ENCODE measurements at places on chromosomes 3 and 15.

- DNase-seq = peak; percentile 70
These were observed 843 bp downstream of the GLCE start for GRCh38 chr15:69161079-69161877.

DNA sequence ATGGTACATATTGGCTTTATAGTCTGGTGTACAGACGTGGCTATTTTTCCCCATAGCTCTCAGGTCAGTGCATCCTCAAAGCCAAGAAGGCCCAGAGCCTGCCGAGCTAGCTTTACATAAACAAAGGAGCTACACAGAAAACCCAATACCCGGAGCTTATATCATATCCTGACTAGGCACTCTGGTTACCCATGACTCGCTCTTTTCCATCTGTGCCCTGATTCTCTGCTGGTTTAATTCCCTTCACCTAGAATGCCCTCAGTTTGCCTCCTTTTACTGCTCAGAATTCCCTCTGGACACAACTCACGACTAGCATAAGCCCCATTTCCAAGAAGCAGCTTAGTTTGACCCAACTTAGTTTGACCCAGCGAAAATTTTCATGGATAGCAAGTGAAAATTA, 110.8 kb downstream of the TIGIT start:
- DNase-seq = no peak

- DNase-seq = no peak
These were observed 32.6 kb upstream of the FRG2C start for GRCh38 chr3:75631541-75631940.

DNA sequence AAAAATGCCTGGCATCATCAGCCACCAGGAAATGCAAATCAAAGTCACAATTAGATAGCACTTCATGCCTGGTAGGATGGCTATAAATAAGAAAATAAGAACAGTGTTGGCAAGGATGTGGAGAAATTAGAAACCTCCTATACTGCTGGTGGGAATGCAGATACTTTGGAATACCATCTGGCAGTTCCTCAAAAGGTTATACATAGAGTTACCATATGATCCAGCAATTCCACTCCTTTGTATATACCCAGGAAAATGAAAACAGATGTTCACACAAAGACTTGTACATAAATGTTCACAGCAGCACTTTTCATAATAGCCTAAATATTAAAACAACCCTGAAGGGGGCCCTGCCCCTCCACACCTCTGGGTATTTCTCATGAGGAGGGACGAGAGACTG, 13.7 kb downstream of the ACSBG1 start:
- DNase-seq = no peak

DNA sequence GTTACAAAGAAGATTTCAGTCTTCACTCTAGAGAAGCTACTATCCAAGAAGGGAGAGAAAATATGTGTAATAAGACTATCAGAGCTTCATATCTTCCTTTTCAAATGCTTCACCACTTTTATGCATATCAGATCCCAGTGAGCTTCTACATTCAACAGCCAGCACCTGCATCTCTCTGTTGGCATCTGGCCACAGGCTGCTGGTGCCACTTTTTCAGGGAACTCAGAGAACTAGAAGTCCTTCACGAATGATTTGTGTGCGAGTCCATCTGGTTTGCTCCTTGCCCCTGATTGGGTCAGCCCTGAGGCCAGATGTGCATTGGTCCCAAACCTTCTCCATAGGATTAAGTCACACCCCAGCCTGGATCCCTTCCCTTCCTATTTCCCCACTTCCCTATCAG, 22.1 kb downstream of the SNTN start:
- no peak for DNase-seq

DNA sequence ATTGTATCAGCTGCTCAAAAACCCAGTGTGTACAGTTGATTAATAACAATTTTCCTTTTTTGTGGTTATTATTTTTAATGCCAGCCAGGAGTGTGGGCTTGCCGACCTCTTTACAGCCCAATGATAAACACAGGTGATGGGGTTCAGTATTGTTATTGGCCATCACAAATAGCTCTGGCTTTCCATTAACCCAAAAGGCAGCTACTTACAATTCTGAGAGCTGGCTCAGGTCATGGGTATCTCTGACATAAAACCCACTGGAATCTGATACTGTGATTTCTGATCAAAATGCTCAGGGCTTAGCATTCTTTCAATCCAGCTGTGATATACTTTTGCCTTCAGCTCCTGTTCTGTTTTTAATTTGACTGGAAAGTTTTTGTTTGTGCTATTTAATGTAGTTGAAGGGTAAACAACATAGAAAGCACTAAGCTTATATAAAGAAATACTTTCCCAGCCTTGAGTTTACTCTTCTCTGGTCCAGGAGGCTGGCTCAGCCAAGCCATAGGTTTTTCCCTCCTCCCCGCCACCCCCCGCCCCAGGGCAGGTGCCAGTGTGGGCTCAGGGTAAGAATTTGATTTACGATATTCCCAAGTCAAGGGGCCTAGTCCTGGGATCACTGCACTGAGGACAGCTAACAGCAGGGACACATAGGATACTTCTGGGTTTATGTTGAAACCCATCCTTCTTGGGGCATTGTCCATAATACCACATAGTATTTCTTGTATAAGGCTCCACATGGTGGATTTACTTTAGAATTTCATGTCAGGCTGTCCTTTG, 54.0 kb upstream of the MYZAP start:
- no peak for DNase-seq

- no peak for DNase-seq
These were observed 52.3 kb downstream of the CTNNB1 start for GRCh38 chr3:41251593-41251992.

DNA sequence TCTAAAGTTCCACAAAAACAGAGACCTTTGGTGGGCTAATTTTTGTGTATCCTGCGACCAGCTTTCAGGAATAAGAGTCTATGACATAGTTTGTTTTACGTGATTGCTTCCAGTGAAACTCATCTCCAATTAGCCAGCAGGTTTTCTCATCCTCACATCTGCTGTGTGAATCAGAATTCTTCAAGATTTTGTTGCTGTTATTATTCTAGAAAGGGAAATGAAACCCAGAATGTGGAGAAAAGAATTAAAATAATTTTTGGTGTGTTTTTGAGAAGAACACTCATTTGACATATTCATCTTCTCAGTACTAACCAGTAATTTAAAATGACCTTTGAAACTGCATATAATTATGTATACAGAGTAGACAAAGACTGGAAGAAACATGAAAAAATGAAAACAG, 175.9 kb downstream of the USP13 start:
- no peak for DNase-seq

DNA sequence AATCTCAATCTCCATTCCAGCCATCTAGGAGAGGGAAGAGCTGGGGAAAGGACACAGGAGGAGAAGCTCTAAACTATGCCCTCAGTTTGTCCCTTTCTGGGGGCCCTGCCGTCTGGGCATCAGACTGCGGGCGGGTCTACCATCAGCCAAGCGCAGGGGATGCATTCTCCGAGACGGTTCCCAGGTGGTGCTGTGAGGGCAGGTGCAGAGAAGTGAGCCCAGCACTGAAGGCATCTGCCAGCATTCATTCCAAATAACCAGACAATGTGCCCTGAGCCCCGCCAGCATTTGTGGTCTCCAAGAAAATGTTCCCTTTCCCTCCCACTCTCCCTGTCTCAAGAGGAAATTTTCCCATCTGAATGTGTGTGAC, 265.7 kb downstream of the XXYLT1 start:
- no peak for DNase-seq

DNA sequence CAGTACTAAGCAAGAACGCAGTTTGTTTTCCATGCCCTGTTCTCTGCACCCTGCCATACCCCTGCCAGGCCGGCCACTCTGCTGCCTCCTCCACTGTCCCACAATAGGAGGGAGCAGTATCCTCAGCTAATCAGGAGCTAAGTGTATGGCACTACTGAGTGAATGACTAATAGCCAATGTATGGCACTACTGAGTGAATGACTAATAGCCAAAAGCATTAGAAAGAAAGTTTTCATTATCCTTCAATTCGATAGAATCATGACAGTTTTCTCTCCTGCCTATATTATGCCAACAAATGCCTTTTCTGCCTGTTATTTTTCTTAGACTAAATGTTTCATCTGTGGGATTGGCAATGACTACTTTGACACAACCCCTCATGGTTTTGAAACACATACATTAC, 107.5 kb upstream of the CHRM5 start:
- DNase-seq = no peak

DNA sequence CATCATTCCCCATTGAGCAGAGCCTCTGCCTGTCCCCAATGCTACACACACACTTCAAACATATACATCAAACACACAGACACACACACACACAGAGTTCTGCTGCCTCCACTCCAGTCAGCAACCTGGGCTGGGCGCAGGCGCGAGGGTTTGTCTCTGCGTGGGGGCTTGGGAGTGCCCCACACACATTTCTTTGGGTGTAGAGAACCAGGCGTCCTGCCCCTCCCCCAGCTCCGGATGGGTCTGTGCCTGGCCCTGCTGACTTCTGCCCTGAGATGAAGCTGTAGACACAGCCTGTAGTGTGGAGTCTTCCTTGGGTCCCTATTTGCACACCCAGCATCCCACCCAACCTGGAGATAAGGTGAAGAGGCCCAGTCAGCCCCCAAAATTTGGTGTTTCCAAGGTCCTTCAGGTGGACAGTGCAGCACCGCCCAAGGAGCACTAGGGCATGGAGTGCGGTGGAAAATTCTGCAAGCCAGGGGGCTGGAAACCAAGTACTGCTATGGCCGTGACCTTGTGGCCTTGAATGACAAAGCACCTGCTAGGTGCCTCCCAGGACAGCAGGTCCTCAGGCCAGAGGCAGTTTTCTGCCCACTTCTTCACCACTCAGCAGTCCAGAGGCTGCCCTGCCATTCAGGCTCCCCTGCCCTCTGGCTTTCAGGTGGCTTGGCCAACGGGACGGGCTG, 26.8 kb downstream of the FBXW12 start:
- no peak for DNase-seq

GRCh38 chr3:36548712-36549111, 168.4 kb downstream of the STAC start:
- no peak for DNase-seq

- no peak for DNase-seq
These were observed 546.4 kb upstream of the ZNF385D start for GRCh38 chr3:22297436-22297835.

- no peak for DNase-seq
These were observed 20.7 kb downstream of the ITGA11 start for GRCh38 chr15:68411343-68411675.

- no peak for DNase-seq
These were observed 24.7 kb downstream of the SLTM start for GRCh38 chr15:58908550-58909309.

- peak; percentile 12 for DNase-seq
These were observed 794 bp downstream of the ARPP19 start for GRCh38 chr15:52567871-52568600.

DNA sequence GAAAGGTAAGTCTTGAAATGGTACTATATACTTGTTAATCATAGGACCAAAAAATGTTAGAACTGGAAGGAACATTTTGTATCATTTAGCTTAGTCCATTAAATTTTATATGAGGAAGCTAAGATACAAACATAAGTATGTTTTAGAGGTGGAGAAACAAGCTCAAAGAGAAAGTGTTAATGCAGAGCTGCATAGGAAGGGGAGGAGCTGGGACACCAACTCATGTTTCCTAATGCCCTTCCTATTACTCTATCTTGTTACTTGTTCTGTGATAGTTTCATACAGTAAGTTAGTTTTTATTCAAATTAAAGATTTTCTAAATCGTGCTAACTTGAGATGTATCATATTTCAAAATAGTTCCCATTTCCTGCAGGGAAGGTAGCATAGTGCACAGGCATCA, 7.4 kb downstream of the SLC35A5 start:
- DNase-seq = no peak

GRCh38 chr15:78037779-78038305, 39.7 kb downstream of the TBC1D2B start:
- DNase-seq = no peak

GRCh38 chr15:35693286-35693685, 147.3 kb upstream of the DPH6 start:
- DNase-seq = no peak

DNA sequence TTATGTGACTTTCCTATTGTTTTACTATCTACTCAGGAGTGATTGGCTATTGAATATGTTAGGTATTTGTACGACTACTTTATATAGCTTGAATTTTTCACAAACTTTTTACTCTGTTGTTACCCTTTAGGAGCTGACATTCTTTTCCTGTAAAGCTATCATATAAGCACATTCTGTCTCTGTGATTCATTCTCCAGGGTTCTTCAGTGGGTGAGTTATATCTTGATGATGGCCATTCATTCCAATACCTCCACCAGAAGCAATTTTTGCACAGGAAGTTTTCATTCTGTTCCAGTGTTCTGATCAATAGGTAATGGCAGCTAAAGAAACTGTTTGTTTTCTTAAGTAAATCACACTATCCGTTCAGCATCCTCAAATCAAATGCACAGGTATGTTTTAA, 10.1 kb upstream of the CAPN3 start:
- no peak for DNase-seq

DNA sequence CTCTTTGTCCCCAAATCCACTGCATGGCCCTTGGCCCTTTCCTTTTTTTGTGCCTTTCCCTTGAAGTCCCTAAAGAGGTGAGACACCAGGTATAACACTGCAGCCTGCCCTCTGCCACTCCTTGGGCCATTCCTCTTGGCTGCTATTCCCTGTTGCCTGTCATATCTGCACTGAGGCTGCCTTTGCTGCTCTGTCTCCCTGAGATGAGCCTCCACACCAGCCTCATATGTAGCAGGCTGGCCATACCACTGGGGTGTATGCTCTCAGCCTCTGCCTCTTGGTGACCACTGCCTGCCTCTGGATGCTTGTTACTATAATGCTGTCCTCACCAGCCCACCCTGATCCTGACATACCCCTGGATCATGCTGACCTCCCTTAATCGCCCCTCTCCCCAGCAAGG, 252.0 kb downstream of the CLSTN2 start:
- no peak for DNase-seq

DNA sequence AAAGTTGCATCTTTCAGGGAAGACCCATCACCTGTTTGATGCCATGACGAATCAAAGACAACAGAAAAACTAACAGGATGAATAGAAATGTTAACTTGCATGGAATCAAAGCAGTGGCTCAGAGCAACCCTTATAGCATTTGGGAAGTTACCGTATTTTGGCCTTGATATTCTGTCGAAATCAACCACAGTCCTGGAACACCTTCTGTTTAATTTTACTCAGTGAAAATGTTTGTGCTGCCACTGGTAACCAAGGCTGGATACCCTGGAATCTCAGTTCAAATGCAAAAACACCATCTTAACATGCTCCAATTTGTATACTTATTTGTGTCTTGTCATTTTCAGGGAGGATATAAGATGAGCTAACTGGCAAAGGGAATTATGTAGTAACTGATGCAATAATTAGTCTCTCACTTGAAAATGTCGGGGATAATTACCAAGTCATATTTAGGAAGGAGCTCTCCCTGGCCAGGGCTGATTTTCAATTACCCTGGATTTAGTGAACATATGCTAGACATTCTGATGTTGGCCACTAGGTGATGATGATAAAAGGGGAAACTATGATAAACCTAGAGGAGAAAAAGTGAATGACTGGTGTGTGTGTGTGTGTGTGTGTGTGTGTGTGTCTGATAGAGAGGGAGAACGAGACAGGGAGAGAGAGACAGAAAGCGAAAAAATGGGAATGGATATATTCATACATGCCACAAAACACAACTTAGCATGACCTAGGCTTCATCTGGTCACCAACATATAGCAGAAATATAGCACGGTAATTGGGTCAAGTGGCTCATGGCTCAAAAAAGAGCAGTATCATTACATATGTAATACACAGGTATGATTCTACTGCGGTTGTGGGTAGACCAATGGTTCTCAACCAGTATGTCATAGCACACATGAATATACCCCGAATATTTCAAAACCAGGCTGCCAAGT, 19.0 kb upstream of the PRICKLE2 start:
- no peak for DNase-seq

- no peak for DNase-seq
These were observed 19.0 kb upstream of the TRAK1 start for GRCh38 chr3:42071904-42072812.

- DNase-seq = no peak
These were observed 7.9 kb downstream of the DGKG start for GRCh38 chr3:186354100-186354499.
